ENCODE measurements at places on chromosomes 11 and 22. TPM values are rescaled to one million over a fixed set of nuclear protein-coding genes. Genes with fewer than 3 reads are reported as not detected.

- no peak for DNase-seq
Measured at GRCh38 chr11:15773476-15774387, 582.6 kb downstream of the SOX6 start.

Gene SCGB1A1
- not detected for polyA plus RNA-seq

Gene IL18BP
- polyA plus RNA-seq: 21.8 TPM

DNA sequence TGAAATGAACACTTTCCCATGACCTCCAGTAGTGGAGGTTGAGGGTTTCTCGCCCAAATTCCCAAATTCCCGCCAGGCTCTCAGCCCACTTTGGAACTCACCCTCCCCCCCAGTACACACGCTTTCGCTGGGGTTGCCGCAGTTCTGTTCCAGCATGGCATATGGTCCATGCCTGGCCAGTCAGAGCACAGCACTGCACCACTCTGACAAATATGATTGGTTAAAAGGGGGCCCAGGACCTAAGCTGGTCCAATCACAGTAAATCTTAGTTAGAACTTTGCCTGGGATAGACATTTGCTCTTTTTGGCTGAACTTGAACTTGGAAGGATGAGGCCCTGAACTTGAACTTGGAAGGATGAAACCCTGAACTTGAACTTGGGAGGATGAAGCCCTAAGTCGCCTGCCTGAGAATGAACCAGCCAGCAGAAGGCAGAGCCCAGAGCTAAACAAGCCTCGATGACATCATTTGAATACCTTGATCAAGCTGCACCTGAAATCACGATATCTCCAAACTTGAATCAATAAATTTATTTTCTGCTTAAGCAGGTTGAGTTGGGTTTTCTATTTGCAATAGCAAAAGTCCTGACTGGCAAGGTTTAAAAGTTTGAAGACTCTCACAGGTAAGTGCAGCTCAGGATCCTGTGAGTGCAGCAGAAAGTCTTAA, 12.6 kb upstream of the SSTR3 start:
- DNase-seq: no peak

Gene TTC28
- 0.60 TPM for polyA plus RNA-seq
